ENCODE measurements at places on chromosomes 1 and 21. TPM values are rescaled to one million over a fixed set of nuclear protein-coding genes. Genes with fewer than 3 reads are reported as not detected.

The EPHA2 gene
- total RNA-seq = 112 TPM

The SPATA46 gene
- not detected for total RNA-seq

The C1orf122 gene
- 21.2 TPM for total RNA-seq

The NR5A2 gene
- total RNA-seq = 4.9 TPM

The A3GALT2 gene
- total RNA-seq = not detected

The MAP3K21 gene
- total RNA-seq = 0.90 TPM

The ABCG1 gene
- 141 TPM for total RNA-seq

The KRTAP7-1 gene
- total RNA-seq = not detected

The C1orf116 gene
- not detected for total RNA-seq

The KRTAP12-2 gene
- not detected for total RNA-seq

The CHRM3 gene
- total RNA-seq = 0.26 TPM

The KCNE1 gene
- under 0.01 TPM for total RNA-seq

The CR1L gene
- not detected for total RNA-seq

The CFAP57 gene
- 0.25 TPM for total RNA-seq

The NUP210L gene
- total RNA-seq = under 0.01 TPM

The SELENBP1 gene
- 0.13 TPM for total RNA-seq

The GUCA2A gene
- total RNA-seq = not detected

The CCDC30 gene
- 0.26 TPM for total RNA-seq

The FOXO6 gene
- total RNA-seq = not detected

The PIGM gene
- total RNA-seq = 3.5 TPM

The COG2 gene
- 12.2 TPM for total RNA-seq

The FAM229A gene
- 1.4 TPM for total RNA-seq

The PDPN gene
- 70.3 TPM for total RNA-seq

The ASTN1 gene
- total RNA-seq = not detected

The SLC5A9 gene
- under 0.01 TPM for total RNA-seq

The TNN gene
- not detected for total RNA-seq

The NR0B2 gene
- total RNA-seq = not detected

The PRAMEF8 gene
- total RNA-seq = not detected

Data from dermis microvascular lymphatic vessel endothelial cell (primary cell).